ENCODE measurements at places on chromosomes 4 and X.
A peak's percentile ranks its signal among the peaks of the same experiment; 100 is the strongest.

DNA sequence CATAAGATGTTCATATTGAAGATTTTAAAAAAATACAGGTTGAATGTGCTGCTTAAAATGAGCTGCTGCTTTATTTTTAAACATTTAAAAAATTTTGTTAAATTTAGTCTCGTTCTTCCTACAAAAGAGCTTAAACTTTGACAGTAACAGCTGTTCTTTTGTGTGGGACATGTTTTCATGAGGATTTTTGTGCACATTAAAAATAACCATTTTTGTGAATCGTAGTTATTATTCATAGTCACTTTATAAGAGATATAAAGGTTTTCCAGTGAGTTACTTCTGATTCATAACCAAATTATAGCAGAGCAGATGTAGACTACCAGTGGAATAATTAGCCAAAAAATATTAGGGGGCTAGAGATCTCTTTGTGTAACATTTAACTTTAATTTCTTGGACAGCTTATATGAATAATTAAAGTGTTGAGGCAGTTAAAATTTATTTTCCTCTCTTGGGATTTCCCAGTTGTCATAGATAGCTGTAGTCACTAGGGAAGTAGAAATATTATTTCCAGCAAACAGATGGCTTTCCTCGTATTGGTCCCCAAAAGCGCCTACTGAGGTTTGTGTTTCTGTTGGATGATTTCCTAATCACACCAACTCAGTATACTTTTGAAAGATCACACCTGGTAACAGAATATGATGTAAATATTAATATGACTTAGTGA lies 24.2 kb downstream of the RBPJ start:
- no peak for DNase-seq

DNA sequence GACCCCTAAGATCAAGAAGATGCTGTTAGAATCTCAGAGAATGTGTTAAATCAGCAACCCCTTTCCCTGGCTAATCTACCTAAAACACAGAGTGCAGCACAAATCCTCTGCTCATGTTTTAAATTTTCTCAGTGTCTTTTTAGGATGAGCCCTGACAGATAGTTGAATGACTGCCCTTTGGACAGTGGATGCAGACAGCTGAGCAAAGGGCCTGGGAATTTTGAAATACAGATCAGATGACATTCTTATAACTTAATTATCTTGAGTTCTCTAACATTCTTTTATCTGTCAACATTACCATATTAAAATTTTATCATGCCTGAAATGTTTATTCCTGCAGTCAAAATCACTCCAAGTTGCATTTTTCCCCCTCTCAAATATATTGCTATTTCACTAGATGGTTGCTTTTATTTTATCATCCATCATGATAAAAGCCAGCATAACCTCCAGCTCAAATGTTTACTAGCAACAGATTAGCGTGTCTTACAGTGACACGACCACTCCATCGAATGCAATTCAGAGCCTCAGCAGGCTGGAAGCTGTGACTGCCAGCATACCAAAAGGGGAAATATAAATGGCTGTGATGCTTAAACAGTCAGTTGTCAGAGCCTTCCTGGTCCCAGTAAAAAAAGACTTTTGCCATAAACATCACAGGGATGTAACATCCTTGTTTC lies 22.8 kb upstream of the ARHGAP24 start:
- no peak for DNase-seq

DNA sequence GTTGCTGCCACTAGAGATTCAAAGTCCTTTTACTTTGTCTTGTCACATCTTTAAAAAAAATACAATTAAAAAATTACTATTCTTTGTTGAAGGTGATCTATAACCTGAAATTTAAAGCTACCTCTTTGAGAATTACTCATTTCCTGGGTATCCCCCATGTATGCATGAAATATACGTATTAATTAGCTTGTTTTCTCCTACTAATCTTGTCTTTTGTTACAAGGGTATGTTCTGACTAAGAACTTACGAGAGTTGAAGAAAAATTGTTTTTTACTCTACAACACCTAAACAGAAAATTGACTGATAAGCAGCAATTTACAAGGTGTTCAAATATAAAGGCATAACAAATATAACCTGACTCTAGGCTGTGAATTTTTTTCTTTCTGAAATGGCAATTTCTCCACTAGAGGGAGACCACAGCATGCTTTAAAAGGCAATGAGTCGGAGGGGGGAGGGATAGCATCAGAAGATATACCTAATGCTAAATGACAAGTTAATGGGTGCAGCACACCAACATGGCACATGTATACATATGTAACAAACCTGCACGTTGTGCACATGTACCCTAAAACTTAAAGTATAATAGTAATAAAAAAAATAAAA lies 249.6 kb downstream of the OPHN1 start:
- no peak for DNase-seq

GRCh38 chr4:111449657-111450056 lies 695.6 kb upstream of the FAM241A start:
- DNase-seq = no peak

- DNase-seq = no peak
These were observed 19.9 kb upstream of the TMEM255A start for GRCh38 chrX:120331116-120331515.

- peak; percentile 24 for DNase-seq
These were observed 107.5 kb upstream of the RPL34 start for GRCh38 chr4:108512615-108513505.

DNA sequence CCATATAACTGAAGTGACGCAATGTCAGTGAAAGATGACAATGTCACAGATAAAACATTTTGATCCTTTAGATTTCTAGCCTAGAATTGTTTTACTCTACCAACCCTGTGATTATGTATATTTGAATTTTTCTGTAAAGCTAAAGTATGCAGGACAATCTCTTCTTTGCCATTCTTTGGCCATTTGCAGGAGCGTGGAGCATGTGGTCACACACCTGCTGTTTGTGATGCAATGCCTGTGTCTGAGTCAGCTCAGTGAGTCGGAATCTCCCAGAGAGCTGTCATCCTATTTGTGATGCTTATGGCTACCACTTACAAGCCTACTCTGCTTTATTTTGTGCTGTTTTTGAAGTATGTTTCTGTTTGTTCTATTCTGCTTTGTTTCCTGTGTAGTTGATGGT lies 214.5 kb downstream of the NAF1 start:
- no peak for DNase-seq

DNA sequence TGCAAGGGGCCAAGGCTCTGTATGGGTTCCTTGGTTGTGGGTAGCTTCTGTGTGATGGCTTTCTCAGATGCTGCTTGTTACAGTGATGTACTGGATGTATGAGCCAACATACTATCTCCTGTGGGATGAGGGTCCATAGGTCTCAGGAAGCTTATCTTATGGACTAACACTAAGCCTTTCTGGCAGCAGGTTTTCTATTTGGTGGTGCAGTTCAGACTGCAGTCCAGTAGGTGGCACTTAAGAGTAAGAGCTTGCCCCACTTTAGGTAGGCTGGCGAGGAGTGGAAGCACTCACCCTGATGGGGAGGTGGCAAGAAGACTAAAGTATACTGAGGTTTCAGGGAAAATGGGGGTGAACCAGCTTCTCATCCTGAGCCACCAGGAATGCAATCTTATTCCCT lies 306.7 kb upstream of the MAOA start:
- DNase-seq = no peak

DNA sequence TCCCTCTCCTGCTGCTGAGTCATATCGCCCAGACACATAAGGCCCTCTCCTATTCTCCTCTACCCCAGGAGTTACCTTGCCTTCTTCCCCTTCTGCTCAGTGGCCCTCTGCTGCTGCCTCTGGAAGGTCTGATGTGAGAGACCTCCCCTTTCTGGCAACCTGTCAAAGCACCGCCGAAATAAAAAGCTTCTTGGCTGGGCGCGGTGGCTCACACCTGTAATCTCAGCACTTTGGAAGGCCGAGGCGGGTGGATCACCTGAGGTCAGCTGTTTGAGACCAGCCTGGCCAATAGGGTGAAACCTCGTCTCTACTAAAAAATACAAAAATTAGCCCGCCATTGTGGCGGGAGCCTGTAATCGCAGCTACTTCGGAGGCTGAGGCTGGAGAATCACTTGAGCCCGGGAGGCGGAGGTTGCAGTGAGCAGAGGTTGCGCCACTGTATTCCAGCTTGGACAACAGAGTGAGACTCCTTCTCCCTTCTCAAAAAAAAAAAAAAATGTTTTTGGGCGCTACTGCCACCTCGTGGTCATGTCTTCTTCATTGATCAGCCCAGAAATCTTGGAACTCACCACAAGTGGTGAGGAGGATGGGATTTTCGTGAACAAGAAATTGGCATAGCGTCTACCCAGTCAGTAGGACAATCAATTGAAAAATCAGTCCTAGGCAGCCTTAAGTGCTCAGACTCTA lies 8.6 kb upstream of the ZXDA start:
- DNase-seq = no peak

DNA sequence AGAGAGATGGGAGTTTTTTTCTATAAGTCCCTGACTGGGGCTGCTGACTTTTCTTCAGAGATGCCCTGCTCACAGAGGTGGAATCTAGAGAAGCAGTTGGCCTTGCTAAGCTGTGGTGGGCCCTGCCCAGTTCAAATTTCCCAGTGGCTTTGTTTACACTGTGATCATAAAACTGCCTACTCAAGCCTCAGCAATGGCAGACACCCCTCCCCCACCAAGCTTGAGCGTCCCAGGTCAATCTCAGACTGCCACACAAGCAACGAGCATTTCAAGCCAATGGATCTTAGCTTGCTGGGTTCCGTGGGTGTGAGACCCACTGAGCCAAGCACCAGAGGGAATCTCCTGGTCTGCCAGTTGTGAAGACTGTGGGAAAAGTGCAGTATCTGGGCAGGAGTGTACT lies 199.8 kb upstream of the WDFY3 start:
- no peak for DNase-seq

DNA sequence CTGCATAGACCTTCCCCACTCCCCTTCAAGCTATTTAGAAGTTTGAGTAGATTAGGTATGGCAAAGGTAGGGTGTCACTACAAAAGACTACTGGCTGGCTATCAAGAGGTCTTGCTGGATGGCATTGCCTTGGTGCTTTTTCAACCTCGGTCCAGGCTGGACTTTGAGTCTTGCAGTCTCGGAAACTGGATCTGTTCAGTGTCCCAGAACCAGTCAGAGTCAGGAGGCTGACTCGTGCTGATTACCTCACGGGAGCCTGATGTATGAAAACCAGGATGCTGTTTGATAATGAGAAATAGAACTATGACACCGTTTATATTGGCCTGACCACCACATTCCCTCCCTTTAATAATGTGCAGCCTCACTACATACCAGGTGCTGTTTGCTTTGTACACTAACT lies 2.7 kb upstream of the PHKA1 start:
- no peak for DNase-seq

- no peak for DNase-seq
These were observed 678.3 kb upstream of the NR3C2 start for GRCh38 chr4:149120331-149121022.

DNA sequence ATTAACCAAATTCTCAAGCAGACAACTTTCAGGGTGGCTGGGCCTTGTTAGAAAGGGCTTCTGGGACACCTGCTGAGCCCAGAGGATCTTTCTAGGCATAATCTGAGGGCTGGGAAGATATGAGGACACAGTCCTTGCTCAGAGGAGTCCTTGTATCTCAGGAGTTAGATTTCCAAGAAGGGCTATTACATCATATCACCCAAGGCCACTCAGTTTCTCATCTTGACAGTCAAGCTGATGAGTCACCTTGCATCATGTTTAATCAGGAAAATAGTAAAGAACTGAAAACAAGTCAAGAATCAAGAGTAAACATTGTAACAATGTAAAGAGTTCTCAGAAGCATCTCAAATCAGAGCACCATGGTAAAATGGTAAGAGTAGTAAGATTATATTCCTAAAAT lies 4.0 kb downstream of the PCYT1B start:
- no peak for DNase-seq

- no peak for DNase-seq
These were observed 480.2 kb downstream of the SMARCA1 start for GRCh38 chrX:129043138-129043537.

GRCh38 chrX:38768079-38768478 lies 33.2 kb upstream of the MID1IP1 start:
- DNase-seq = no peak

DNA sequence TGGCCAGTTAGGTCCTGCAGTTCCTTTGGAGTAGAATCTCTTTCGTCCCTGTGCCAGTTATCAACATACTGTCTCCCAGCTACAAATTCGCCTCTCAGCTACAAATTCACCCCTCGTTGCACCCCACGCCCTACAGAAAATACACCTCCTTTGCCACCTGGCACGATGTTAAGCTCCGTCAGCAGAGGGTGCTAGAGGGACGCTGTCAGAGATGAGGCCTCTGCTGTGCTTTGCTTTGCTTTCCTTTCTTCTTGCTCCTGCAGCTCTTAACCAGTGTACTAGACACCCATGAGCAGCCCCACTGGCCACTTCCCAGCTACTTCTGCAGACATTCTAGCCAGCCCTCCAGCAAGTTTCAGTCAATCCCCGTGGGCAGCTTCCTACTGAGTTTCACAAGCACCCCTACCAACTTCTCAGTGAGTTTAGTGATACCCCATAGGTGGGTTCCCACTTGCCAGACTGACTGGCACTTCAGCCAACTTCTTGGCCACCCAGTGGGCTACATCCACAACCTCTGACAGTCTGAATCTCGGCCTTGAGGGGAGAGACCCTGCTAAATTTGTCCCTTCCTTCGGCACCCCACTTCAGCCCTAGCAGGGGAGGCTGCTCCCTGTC lies 21.8 kb downstream of the HAUS3 start:
- peak; percentile 55 for DNase-seq

GRCh38 chr4:61239250-61239649 lies 39.1 kb downstream of the ADGRL3 start:
- DNase-seq = no peak

DNA sequence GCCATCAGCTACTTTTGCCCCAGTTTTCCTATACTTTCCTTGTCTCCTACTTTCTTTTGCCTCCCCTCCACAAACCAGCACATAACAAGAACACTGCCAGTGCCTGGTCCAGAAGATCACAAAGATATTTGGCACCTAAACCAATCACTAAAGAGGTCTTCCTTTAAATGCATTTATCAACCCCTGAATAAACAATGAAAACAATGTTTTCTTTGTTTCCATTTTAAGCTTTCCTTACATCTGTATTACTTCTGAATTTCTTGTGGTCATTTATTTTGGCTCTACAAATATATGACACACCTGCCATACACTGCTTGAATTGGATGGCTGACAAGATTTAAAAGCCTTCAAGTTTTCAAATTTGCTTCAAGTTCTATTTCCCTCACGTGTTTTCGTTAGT lies 43.9 kb downstream of the MBNL3 start:
- no peak for DNase-seq

GRCh38 chr4:84710548-84710947 lies 127.6 kb downstream of the CDS1 start:
- no peak for DNase-seq

GRCh38 chr4:58669783-58670182 lies 1559.6 kb upstream of the IGFBP7 start:
- DNase-seq = no peak

DNA sequence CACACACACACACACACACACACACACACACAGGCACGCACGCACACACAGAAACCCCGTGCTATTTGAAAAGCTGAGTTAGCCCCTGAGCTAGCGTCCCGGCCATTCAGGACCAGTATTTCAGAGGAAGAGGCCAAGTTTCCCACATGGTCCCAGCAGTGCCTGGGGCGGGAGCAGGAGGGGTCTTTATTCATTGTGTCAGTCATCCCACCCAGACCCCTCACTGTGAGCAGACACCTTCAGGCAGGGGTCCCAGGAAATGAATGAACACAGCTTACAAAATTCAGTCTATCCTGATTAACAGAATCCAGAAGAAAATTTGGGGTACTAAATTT lies 58.1 kb downstream of the ZFYVE28 start:
- no peak for DNase-seq

Data from activated T-helper 1 cell treated with Interleukin-2 at 50 U/mL for 16 hours (primary cell).